ENCODE measurements at places on chromosomes 3 and 15.

- no peak for DNase-seq
Measured at GRCh38 chr3:13414040-13414729, 5.9 kb downstream of the NUP210 start.

- no peak for DNase-seq
Measured at GRCh38 chr3:170448584-170448983, 29.9 kb downstream of the CLDN11 start.

GRCh38 chr3:263393-263792 is 66.8 kb downstream of the CHL1 start:
- DNase-seq, result no peak

DNA sequence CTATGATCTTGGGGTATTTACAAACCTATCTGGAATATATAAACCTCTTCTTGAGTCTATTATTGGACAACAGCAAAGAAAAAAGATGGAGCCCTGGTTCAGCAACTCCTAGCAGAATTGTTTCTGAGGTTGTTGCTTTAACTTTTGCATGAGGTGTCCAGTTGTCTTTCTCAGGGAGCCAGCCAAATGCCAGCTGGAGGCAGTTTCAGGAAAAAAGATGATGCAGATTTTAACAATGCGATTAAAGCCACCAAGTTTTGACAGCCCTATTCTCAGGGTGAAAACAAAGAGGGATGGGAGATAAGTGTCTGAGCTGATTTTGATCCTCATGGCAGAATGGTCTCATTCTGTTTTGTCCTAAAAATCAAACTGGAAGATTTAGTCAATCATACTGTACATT is 181.6 kb upstream of the RASGRP1 start:
- peak; percentile 38 for DNase-seq

DNA sequence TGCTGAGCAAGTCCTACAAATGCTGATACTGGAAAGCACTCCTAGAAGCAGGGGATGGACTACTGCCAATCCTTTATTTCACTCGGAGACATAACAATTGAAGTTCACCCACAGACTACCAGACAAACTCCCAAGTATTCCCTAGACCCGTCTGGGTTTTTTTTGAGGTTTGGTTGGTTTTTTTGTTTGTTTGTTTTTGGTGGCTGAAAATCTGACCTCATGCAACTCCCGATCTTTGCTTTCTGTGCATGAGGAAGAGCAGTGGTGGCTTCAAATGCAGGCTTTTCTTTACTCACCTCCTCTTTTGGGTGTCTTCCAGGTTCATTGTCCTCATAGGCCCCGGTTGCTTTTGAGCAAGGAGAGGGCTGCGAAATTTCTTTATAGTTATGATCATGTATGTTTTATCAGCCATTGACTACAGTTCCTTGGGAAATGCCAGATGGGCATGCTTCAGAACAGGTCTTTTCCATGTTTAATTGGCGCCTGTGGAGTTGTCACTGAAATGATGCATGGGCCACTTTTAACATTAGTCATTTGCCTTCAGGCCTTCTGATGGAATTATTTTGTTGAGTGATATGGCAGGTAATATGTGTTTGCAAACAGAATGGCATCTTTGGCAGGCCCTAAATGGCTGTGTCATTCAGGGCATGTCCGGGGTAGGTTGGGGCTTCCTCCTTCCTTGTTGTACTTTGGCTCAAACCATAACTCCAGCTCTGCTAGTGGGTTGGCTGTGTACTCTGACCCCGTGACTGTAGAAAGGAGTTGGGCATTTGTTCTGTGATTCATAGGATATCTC is 81.3 kb upstream of the ZBED2 start:
- peak; percentile 75 for DNase-seq

DNA sequence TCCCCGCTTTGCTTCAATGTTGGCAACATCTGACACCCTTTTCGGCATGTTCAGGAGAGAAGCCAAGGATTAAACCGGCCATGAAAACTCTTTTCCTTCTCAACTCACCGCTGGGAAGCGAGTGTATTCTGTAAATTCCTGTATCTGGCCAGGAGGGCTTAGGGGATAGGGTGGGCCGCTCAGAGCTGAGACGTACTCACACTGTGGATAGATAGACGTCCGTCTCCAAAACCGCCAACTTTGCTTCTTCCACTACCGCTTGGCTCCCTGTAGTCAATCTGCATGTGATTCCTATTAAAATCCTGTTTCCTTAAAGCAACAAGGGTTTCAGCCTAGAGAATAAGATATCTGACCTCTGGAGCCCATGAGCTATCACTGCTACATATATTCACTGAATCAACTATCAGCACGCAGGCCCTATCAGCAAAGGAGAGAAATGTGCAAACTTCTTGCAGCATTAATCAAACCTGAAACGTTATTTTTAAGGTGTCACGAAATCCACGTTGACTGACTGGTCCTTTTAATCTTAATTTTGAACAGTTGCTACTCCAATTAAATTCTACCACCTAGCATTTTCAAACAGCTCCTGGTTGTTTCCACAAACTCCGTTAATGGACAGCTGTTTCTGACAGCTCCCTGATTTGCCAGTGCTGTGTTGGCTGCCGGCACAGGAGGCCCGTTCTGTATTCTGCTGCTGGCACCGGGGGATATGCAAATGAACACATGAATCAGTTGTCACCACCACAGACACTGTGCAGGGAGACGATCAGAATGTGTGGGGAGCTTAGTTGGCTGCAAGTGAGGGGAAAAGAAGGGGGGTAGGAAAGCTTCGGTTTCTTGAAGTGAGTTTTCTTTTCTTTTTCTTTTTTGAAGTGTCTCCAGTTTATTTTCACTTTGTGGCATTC is 438.9 kb upstream of the ARRDC4 start:
- DNase-seq, result peak; percentile 14

All from LHCN-M2 (cell line).